ENCODE measurements at places on chromosomes 7 and 10.

GRCh38 chr10:28492116-28492920 lies 40.6 kb upstream of the WAC start:
- DNase-seq, result peak; percentile 10

DNA sequence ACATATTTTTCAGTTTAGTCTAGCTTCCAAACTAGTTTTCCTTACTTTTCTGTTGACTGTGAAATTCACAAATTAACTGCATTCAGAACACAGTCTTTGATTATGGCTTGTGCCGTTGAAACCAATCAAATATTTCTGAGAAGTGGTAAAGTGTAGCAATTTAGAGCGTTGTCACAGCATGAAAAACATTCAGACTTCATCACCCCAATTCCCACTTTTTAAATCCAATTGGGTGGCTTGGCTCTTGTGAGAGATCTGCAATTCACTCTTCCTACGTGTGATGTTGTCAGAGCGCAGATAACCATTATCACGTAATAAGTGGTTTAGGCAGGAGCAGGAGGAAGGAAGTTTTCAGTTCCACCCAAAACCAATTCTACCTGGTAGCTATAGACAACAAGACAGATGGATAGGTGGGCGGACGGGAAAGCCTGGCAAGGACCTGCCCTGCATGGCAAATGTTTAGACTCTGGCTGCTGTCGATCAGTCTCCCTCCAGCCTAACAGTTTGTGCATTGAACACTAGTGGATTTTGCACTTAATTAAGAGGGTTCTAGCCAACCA lies 8.9 kb downstream of the COBL start:
- no peak for DNase-seq

DNA sequence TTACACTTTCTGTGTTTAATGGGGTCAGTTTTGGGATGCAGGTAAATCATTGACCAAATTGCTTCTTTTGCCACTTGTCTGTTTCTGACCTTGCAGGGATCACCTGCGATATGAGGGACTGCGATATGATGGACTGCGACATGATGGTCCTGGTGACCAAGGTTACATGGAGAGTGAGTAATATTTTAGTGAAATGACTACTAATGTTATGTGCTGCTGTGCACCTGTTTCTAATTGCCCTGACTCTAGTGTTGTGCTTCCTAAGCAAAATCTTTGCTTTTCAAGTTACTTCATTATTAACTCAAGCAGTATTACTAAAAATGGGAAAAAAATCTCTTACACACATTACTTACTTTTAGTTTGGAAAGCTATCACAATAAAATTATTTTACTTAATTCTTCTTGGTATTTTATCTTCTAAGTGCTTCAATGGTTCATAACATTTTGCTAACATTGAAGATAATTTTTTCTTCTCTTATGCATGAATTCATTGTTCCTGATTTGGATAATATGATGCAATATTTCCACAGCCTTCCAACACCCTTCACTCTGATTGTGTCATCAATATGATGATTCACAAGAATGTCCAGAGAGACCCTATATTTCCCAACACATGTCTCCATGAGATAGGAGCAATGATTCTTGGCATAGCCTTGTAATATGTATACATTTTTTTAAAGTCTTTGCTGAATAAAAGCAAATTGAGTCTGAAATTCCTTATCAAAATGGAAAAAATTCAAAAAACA lies 306.2 kb upstream of the AKR1E2 start:
- peak; percentile 52 for DNase-seq

GRCh38 chr10:70917635-70918034 lies 29.3 kb upstream of the PCBD1 start:
- DNase-seq, result no peak

- DNase-seq, result no peak
Measured at GRCh38 chr10:47207894-47208469, 92.0 kb upstream of the GDF10 start.

DNA sequence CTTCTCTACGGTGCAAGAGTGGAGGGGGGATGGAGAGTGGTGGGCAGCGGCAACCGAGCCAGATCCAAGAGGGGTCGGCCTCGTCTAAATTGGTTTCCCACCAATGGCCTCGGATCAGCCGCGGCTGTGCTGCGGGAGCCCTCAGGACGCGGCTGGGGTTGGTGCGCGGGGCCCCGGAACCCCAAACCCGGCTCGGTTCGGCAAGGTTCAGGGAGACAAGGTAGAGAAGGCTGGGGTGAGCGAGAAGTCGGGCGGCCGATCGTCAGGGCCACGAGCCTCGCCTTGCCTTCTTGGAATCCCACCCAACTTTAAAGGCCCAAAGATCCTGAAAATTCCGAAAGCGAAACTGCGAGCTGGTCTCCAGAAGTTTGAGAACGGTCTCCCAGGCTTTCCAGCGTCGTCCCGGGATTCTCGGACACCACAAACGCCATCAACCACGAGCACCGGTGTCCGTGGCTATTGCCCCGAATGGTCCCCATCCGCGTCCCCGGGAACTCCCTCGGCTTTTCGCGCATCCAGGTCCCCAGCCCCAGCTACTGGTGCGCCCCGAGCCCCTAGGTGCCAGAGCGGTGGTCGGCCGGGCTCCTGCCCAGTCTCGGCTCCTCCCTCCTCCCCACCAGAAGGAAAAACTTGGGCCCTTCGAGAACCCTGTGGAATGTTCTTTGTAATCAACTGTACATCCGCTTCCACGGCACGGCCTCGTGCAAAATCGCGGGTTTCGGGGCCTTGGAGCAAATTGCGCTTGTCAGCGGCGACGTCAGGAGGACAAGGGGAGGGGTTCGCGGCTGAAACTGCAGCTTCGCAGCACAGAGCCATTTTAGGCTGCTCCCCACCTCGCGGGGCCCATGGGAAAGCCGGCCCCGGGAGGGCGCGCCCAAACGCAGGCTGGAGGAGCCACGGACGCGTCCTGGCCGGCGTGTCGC lies 3.2 kb downstream of the SFMBT2 start:
- DNase-seq, result no peak

DNA sequence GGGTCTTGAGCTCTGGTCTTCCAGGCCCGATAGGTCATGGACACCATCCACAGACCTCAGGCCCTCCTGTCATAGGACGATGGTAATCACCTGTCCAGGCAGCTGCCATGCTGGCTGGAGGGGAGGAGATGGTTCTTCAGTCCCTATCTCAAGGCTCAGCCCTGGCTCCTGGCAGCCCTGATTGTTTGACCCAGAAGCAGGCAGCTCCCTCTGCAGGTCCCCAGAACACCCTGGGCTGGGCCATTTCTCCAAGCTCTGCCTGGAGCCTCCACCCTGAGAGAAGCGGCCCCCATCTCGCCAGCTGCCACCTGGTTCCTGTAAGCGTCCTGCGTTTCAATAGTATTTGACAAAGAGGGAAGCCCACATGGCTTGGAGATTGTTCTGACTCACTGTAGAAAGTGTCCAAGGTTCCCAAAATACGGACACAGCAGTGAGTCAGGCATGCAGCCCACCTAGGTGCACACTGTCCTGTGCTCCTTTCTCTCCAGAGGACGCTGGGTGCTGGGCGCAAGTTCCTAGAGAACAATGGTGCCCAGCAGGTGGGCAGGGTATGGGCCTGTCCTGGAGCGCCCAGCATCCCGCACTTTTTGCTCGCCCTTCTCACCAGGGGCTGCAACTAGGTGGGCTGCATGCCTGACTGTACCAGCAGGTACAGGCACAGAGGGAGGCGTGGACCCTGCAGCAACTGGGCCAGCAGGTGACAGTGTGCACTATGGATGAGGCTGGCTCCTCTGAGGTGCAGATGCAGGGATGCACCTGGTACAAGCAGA lies 72.4 kb upstream of the EBF3 start:
- DNase-seq, result no peak

All from AG09309 (cell line).